ENCODE measurements at places on chromosomes 7 and 10.

- DNase-seq = no peak
Measured at GRCh38 chr10:130924138-130924819, 387.2 kb downstream of the TCERG1L start.

DNA sequence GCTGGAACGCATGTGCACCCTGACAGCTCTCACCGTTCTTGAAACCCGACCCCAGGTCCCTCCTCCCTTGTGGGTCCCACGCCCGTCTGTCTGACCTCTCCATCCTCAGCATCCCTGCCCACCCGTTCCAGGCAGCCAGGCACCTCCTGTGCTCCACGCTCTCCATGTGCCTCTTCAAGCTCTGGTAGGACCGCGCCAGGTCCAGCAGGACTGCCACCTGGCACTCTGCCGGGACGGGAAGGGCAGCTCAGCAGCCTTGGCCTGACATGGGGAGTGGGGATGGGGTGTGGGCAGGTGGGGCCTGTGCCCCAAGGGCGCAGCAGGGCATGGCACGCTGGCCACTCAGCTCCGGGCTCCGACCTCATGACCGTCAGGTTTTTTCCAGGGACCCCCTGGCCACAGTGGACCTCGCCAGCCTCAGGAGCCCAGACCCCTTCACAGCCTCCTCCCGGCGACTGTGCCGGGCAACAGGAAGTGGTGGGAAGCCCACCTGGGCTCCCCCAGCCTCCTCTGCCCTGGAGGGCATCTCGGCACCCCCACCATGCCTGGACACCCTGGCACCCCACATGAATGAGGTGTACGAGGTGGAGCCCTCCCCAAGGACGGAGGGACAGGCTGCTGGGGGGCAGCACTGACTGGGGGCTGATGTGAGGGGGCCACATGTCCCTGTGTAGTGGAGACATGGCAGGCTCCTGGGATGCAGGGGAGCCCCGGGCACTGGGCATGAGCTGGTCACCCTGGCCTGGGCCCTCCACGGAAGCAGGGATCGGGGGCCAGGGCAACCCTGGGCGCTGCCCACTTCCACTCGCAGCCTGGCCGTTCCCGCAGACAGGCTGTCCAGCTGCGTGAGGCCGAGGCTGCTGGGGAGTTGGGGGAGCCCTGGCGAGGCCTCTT lies 25.1 kb upstream of the NKX6-2 start:
- no peak for DNase-seq

DNA sequence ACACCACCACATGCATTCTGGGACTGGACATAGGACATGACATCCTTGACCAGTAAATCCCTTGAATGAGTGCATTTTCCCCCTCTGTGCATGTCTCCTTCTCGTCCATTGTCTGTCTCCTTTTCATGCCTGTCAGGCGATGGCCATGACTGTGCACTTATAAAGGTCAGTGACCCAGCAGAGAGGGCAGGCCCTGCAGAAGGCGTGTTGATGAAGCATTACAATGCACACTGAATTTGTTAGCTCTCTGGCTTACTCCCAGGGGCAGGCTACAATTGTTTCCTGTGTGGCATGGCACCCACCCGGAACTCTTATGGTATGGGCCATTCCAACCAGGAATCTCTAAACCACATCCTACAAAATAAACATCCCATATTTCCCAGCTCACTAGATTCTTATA lies 71.1 kb downstream of the SAMD9 start:
- no peak for DNase-seq

- DNase-seq = no peak
Measured at GRCh38 chr10:112304267-112304859, 21.2 kb downstream of the TECTB start.

GRCh38 chr10:113061054-113061430 lies 111.0 kb downstream of the TCF7L2 start:
- DNase-seq = no peak

GRCh38 chr7:91953618-91954017 lies 13.0 kb downstream of the AKAP9 start:
- DNase-seq = no peak

DNA sequence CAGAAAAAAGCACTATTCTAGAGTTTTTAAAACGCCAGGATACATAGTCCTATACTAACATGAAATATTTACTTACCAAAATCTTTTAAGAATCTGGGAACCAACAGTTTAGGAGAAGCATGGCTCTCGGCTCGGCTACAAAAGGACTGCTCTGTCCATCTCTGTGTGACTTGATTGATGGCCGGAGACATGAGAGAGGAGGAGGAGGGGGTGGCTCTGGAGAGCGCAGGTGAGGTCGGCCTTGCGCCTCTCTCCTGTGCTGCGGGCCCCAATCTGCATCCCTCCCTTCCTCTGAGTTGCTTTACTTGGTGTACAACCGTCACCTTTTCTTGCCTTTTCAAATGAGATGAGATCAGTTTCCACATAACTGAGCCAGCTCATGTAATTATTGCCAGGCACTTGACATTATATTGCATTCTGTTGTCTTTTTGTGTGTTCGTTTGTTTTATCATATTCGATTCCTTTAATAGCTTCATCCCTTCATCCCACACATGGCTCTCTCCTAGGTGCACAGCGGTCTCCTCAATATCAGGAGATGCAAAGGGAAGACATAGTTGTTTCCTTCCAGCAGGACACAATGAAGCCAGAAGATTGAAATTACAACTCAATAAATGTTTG lies 87.8 kb upstream of the KLF6 start:
- DNase-seq = no peak

DNA sequence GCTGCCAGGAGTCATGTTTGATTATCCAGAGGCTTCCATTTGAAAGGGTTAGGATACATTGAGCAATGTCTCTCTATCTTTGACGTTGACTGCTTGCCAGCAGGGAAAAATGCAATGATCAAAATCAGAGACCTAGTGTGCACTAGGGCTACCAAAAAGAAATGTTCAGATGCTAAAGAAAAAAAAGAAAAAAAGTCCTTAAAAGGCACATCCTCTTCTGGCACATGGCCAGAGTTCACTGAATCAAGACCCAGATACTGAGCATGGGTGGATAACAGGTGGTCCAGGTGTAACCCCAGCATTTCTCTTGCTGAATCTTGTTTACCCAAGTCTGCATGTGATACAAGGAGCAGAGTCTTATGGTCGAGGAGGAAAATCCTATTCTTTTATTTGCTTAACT lies 899.3 kb downstream of the SORCS3 start:
- DNase-seq = no peak

DNA sequence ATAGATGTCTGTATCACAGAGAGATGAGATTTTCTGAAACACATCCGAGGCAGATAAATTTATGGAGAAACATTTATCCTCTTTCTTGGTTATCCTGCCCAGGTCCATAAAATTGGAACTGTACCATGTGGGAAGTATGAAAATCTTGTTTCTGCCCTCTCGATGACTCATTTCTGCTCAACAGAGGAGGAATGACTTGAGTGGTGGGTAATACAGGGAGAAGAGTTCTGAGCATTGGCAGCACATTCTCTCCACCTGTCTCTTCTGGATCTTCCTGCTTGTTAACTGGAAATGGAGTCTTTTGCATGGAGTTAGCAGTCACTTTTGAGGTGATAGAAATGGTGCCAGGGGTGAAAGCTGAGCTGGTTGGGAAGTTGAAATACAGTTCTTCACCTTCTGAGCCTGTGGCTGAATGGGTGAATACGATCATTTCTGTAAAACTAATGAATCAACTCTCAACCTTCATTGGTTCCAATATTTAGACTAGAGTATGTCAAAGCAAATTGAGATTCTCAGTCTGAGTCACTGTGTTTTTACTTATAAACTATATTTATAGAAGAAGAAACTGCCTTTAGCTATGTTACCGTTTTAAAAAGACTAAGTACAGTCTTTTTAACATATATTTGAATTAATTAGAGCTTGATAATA lies 945.5 kb downstream of the SORCS3 start:
- no peak for DNase-seq

- DNase-seq = no peak
Measured at GRCh38 chr7:158375034-158375433, 212.6 kb downstream of the PTPRN2 start.

DNA sequence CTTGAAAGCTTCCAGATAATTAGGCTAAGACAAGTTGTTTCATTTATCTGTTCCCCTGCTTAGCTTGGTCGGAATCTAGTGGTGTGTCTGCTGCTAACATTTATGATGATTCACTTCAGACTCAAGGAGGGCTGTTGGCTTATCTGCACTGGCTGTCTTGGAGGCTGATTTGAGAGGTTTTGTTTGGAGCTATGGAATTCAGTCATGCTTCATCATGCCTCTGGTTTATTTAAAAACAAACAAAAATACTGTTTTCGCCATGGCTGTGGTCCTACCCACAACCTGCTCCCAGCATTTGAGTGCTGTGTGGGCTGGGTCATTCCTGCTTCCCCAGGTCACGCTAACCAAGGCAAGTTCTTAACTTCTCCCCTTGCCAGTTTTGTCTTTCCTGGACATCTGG lies 11.7 kb upstream of the ARPC1B start:
- no peak for DNase-seq

- no peak for DNase-seq
Measured at GRCh38 chr10:49283491-49283890, 15.5 kb upstream of the C10orf71 start.

- DNase-seq = no peak
Measured at GRCh38 chr10:84542522-84543490, 214.4 kb downstream of the CCSER2 start.

DNA sequence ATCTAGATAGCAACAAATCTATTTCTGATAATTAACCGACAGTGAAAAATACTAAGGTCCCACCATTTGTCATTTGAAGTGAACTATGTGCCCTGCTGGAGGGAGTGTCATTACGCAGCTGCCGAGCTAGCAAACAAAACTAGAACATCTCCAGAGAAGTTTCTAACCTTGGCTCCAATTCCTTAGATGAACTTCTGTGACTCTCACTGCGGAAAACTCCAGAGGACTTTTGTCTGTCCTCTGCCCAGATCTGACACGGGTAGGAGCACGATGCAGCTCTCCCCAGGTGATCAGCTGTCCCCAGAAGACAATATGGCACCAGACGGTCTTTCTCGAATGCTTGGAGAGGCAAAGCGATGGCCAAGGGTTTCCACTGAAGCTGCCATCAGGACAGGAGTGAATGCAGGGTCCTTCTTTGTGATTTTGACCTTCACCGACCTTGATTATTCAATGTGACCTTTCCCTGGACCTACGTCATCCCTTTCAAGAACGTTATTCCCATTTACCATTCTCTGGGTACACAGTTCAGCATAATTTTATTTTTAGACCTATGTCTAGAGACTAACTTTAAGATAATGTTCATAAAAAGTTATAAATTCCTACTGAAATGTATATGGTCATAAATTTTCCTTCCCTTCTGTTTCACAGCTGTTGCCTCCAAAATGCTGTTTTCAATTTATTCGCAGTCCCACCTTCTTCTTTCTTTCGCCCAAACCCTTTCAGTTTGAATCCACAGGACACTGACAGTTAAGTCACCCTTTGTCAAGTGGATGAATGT lies 116.7 kb upstream of the C7orf33 start:
- no peak for DNase-seq

DNA sequence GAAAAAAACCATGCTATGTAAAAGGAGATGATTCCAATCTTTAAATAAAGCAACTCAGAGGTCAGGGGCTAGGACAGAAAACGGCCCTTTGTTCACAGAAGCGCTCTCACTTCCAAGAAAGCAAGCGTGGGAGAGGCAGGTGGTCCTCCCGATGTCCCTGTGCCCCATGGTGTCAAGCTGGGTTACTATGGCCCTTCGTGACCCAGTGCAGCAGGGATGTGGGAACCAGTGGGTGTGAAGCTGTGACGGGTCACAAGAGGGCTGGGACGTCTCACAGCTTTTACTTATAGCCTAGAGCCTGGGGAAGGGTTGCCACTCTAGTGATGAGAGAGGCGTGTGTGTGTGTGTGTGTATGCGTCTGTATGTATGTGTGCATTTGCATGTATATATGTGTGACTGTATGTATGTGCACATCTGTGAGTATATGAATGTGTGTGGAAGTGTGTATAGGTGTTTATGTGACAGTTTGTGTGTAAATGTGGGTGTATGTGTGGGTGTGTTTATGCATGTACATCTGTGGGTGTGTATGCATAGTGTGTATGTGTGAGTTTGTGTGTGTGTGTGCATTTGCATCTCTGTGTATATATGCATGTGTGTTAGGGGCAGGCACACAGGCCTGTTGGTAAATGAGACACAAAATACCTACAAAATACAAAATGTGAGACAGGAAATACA lies 25.2 kb downstream of the HTRA1 start:
- no peak for DNase-seq

GRCh38 chr7:149870701-149871483 lies 2.9 kb upstream of the ATP6V0E2 start:
- no peak for DNase-seq

GRCh38 chr10:58913717-58914116 lies 262.7 kb upstream of the PHYHIPL start:
- no peak for DNase-seq

GRCh38 chr10:133166504-133166827 lies 6.4 kb downstream of the KNDC1 start:
- no peak for DNase-seq

GRCh38 chr7:151451626-151452571 lies 12.0 kb upstream of the CRYGN start:
- no peak for DNase-seq

- DNase-seq = no peak
Measured at GRCh38 chr7:69710768-69711438, 112.6 kb downstream of the AUTS2 start.

- no peak for DNase-seq
Measured at GRCh38 chr7:23377134-23377533, 78.0 kb downstream of the MALSU1 start.

DNA sequence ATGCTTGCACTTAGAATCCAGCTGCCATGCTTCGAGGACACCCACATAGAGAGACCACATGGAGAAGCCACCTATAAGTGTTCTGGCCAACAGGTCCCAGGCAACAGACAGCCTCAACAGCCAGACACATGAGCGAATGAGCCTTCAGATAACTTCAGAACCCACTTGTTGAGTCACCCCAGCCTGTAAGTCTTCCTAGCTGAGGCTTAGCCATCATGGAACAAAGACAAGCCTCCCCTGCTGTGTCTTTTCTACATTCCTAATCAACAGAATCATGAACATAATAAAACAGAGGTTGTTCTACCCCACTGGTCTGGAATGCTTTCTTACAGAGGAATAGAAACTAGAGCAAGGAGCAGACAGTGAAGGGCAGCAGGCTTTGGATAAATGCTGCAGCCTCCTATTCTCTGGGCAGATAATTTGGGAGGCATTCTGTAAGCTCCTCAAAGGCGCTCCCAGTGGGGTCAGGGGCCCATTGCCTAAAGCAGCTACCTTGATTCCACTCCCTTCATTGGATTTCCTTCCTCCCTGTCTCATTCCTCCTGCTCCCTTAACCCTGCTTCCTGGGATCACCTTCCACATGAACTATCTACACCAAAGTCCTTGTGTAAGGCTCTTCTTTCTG lies 4.6 kb downstream of the TLL2 start:
- no peak for DNase-seq

DNA sequence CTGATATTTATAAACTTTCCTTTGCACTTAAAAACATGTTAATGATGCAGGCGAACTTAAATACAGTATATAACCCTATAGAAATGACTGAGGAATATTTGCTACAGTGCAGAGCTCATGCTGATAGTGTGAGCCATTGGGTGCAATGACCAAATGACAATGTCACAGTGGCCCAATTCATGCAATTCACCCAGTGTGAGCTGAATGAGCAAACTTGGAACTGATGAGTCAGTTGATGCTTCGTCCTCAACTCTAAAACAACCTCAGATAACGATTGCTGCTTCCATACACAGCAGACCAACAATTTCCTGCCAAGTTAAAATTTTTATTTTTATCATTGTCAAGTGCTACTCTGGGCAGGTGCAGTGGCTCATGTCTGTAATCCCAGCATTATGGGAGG lies 12.1 kb upstream of the ZC3HAV1L start:
- no peak for DNase-seq

Measured in stimulated activated CD8-positive, alpha-beta memory T cell treated with anti-CD3 and anti-CD28 coated beads, Interleukin-12 subunit alpha, Interleukin-12 subunit beta, amount 100 ng/mL, for 4 hours (primary cell).